ENCODE measurements at places on chromosomes 6 and 20.

DNA sequence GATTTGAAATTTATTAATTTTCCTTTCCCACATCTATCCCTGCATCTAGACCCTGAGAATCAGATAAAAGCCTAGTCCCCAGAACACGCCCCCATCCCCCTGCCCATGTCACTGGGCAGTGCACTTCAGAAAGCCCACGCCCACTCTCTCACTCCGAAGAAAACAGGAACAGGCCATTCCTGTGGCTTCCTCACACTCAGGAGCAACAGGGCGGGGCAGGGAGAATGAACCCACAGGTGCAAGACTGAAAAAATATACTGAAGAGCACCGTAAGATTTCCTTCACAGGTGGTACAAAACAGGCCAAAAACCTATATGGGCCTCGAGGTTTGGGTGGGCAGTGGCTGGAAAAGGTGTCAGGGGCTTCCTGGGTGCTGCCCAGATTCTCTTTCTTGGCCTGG lies 3.4 kb downstream of the OXT start:
- no peak for DNase-seq

GRCh38 chr20:3077618-3078134 lies 6.3 kb downstream of the OXT start:
- DNase-seq: no peak

DNA sequence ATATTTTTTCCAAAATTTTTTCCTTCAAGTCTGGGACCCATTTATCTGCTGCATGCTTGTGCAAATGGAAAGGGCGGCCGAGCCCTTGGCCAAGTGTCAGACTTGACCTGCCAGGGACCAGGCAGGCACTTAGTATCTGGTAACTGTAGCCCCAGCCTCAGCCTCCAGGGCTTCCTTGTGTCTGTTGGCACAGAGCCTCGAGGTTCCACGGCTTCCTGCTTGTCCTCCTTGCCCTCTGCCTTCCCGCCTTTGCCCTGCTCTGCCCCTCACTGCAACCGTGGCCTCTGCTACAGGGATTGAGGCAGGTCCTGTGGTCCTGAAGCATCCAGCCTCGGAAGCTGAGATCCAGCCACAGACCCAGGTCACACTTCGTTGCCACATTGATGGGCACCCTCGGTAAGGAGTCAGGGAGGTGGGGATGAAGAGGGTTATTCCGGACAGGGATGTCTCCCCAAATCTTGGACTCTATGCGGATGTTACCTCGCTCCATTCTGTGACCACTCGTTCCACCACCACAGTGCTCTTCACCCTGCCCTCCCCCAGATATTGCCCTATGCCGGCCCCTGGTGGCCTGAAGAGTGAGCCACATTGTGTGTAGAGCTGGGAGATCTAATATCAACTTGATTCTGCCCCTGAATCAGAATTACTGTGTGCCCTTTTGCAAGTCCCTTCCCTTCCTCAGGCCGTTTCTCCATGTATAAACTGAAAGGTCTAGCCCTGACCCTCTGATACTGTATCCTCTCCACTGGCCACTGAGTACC lies 41.5 kb upstream of the SRF start:
- DNase-seq: no peak

DNA sequence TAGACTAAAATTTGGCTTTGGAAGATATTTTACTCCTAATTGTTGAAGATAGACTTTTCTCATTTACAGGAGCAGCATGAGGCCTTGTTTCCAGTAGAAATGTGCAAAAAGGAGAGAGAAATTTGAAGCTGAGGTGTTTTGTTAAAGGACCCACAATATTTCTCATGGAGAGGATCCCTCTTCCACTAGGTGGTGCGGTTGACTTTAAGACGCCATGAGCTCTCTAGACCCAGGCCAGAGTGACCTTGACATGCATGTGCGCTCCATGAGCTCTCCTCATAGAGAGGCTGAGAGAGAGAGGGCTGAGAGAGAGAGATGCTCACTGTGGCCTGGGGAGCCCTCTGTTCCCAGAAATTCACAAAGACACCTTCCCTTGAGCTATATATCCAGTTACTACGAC lies 861.2 kb upstream of the EYS start:
- DNase-seq: no peak

- DNase-seq: no peak
These were observed 26.0 kb upstream of the CCDC167 start for GRCh38 chr6:37525460-37526357.

All from T-helper 2 cell (primary cell).